ENCODE measurements at places on chromosomes 16 and 17. TPM values are rescaled to one million over a fixed set of nuclear protein-coding genes. Genes with fewer than 3 reads are reported as not detected.

DNA sequence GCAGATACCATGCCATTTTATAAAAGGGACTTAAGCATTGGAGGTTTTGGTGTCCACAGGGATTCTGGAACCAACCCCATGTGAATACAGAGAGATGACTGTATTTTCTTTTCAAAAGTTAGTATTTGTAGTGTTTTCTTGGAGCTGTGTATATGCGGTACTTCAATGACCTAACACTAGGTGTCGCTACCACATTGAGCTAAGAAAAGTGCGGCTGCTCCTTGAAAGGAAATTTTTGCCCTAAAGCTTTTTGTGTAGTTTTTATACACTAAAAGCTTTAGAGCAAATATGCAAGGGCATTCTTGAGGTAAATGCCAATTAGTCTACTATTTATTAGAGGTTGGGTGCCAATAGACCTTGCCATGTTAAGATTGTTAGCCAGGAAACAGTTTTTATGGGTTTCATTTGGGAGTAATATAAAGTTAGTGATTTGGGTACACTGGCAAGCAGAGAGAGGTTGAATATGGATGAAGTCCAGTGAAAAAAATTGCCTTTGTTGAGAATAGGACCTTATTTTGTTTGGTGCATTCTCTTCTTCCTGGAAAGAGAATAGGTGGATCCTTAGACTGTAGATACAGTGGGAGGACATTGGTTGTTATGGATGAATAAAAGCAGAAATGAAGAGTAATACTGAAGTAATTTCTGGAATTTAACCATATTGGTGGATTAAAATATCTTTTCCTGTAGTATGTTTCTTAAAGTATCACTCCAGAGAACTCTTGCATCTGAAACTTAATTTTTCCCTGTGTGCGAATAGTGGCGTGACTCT lies 43.3 kb downstream of the BCAS3 start:
- no peak overlapping the region for H3K4me3 ChIP-seq
- H3K4me1 ChIP-seq, result no peaks in the 10 kb centered on the region
- H3K27me3 ChIP-seq, result no peaks in the 10 kb centered on the region
- H3K36me3 ChIP-seq, result no peaks in the 10 kb centered on the region
- H3K27ac ChIP-seq, result no peak overlapping the region
- DNase-seq, result peak; percentile 55

DNA sequence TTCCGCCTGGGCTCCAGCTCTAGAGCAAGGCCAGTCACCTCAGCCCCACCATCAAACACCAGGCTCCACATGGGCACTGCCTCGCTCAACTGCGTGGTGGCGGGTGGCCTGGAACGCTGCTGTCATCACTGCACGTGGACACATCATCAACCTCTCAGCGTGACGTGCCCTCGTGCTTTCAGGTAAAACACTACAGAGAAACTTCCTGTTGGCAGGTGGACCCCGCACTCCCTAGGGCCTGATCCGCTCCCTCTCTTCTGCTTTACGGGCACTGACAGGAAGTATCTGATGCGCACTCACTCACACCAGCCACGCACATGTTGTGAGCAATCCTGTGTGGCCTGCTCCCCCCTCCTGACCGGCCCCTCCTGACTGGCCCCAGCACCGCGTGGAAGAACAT lies 87.4 kb downstream of the ANKRD11 start:
- peaks cover 69% of the 10 kb centered on the region for H3K4me1 ChIP-seq
- H3K36me3 ChIP-seq, result peaks cover 5% of the 10 kb centered on the region
- H3K4me3 ChIP-seq, result no peak overlapping the region

DNA sequence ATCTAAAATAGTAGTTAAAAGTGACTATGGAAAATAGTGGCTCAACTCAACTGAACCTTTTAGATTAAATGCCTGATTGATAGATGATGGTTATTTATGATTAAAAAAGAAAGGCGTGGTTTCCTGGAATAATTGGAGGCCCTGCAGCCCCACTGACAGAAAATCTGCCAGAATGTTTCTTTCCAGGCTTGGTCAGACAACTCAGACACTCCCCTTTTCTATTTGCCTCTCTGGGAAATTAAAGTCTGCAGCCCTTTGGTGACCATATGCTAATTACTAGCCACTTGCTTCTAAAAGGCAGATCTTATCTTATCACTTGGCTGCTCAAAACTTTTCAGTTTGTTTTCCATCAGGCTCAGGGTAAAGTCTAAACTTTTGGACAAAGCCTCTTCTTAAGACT lies 506.0 kb downstream of the TMEM114 start:
- no peak overlapping the region for H3K27ac ChIP-seq
- no peaks in the 10 kb centered on the region for H3K27me3 ChIP-seq
- H3K4me3 ChIP-seq, result no peak overlapping the region
- no peaks in the 10 kb centered on the region for H3K36me3 ChIP-seq
- DNase-seq, result no peak

DNA sequence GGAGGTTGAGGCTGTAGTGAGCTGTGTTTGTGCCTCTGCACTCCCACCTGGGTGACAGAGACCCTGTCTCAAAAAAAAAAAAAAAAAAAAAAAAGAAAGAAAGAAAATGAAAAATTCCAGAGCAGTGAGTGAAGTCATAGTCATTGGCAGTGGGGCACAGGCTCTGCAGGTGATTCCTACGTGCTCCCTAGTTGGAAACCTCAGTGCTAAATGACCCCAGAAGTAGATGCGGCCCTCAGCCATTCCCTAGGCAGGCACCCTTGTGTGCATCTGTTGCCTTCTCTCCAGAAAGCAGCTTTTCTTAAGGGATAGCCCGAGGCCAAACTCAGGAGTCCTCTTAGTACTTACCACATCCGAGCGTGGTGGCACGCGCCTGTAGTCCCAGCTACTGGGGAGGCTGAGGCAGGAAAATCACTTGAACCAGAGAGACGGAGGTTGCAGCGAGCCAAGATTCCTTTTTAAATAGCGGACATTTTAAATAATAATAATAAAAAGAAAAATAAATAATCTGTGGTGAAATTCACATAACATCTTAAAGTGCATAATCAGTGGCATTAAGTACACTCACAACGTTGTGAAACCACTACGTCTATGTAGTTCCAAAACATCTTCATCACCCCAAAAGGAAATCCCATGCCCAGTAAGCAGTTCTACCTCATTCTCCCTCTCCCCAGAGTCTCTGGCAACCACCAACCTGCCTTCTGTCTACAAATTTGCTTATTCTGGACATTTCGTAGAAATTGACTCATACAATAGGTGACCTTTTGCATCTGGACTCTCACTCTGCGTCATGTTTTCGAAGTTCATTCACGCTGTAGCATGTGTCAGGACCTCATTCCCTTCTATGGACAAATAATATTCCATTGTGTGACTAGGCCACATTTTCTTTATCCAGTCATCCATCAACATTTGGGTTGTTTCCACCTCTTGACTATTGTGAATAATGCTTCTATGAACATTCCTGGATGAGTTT lies 12.5 kb upstream of the SPHK1 start:
- DNase-seq, result no peak
- no peak overlapping the region for H3K27ac ChIP-seq
- no peaks in the 10 kb centered on the region for H3K36me3 ChIP-seq
- H3K4me3 ChIP-seq, result no peak overlapping the region

DNA sequence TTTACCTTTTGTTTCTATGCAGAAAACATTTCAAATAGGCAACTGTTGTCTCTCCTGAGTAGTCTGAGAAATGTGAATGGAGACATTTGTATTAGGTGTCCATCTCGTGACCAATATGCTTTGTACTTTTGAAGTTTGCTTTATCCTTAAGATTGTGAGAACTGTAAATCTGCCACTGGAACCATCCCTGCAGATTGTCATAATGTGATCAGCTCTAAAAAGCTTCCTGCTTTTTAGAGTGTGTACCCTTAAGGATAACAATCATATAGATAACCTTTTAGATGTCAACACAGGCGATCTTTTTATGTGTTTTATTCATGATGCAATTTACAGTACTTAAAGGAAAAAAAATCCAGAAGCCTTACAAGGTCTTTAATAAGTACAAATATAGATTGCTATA lies 63.5 kb downstream of the PRKCA start:
- H3K27ac ChIP-seq, result no peak overlapping the region
- H3K4me1 ChIP-seq, result peaks cover 57% of the 10 kb centered on the region
- no peaks in the 10 kb centered on the region for H3K27me3 ChIP-seq
- DNase-seq, result no peak
- no peak overlapping the region for H3K4me3 ChIP-seq
- peaks cover 10% of the 10 kb centered on the region for H3K36me3 ChIP-seq

DNA sequence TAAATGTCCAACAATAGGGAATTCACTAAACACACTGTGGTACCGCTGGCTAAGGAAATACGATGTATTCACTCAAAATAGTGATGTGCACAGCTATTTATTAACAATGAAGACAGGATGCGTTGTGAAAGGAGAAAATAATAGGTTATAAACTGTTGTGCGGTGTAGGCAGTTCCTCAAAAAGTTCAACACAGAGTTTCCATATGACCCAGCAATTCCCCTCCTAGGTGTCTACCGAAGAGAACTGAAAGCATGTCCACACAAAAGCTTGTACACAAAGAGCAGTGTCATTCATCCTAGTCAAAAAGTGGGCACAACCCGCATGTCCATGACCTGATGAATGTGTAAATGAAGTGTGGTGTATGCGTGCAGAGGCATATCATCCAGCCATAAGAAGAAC lies 1.2 kb upstream of the CES1 start:
- H3K27ac ChIP-seq, result no peak overlapping the region
- H3K27me3 ChIP-seq, result peaks cover 2% of the 10 kb centered on the region
- no peak for DNase-seq
- H3K4me1 ChIP-seq, result no peaks in the 10 kb centered on the region

- no peaks in the 10 kb centered on the region for H3K4me1 ChIP-seq
- DNase-seq, result no peak
- H3K27ac ChIP-seq, result no peak overlapping the region
Observed at GRCh38 chr16:86806838-86807351, 228.5 kb downstream of the FOXL1 start.

DNA sequence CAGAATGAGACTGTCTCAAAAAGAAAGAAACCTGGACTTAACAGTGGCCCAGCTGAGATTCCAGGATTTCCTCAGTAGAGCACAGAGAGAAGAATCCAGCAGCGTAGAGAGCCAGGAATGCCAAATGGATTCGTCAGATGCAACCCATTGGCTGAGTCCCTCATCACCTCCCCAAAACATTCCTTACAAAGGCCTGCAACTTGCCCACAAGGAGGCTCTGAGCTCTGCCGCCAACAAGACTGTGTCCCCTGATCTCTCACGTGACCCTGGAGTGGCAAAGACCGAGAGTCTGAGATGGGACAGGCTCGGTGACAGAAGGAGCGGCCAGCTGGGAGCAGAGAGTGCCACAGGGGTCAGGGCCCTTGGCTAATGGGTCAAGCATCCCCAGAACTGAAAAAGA lies 6.9 kb upstream of the CHMP6 start:
- H3K27me3 ChIP-seq, result peaks cover 15% of the 10 kb centered on the region
- no peaks in the 10 kb centered on the region for H3K36me3 ChIP-seq
- H3K27ac ChIP-seq, result no peak overlapping the region
- no peak overlapping the region for H3K4me3 ChIP-seq
- no peak for DNase-seq
- peaks cover 15% of the 10 kb centered on the region for H3K4me1 ChIP-seq

The KRT27 gene
- not detected for total RNA-seq

GRCh38 chr16:80794071-80794470 lies 10.3 kb downstream of the CDYL2 start:
- peaks cover 46% of the 10 kb centered on the region for H3K36me3 ChIP-seq
- no peaks in the 10 kb centered on the region for H3K27me3 ChIP-seq
- H3K27ac ChIP-seq, result no peak overlapping the region
- H3K4me1 ChIP-seq, result no peaks in the 10 kb centered on the region
- H3K4me3 ChIP-seq, result no peak overlapping the region

DNA sequence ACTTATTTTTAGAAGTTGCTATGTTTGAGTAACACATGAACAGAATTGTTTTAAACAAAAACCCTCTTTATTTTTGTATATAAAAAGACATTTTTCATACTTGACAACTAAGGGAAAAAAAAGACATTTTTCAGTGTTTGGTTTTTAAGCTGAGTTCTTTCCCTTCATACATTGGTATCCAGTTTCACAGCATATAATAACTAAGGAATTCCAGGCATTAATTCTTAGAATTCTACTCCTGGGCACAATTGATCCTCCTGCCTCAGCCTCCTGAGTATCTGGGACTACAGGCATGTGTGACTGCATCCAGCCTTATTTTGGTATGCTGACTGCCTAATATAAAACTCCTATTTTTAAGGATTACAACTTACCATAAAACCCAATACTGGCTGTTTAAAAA lies 8.4 kb downstream of the FBXO47 start:
- DNase-seq, result no peak
- H3K4me3 ChIP-seq, result no peak overlapping the region
- no peaks in the 10 kb centered on the region for H3K36me3 ChIP-seq
- H3K27ac ChIP-seq, result no peak overlapping the region

- H3K4me3 ChIP-seq, result no peak overlapping the region
- peaks cover 7% of the 10 kb centered on the region for H3K4me1 ChIP-seq
- no peak overlapping the region for H3K27ac ChIP-seq
- DNase-seq, result no peak
Observed at GRCh38 chr17:35597604-35598003, 10.5 kb downstream of the AP2B1 start.

The INTS2 gene
- 24.5 TPM for total RNA-seq

- no peaks in the 10 kb centered on the region for H3K4me1 ChIP-seq
- no peak overlapping the region for H3K4me3 ChIP-seq
- DNase-seq, result peak; percentile 53
- no peaks in the 10 kb centered on the region for H3K36me3 ChIP-seq
Observed at GRCh38 chr17:13030459-13031300, 12.9 kb upstream of the ELAC2 start.

DNA sequence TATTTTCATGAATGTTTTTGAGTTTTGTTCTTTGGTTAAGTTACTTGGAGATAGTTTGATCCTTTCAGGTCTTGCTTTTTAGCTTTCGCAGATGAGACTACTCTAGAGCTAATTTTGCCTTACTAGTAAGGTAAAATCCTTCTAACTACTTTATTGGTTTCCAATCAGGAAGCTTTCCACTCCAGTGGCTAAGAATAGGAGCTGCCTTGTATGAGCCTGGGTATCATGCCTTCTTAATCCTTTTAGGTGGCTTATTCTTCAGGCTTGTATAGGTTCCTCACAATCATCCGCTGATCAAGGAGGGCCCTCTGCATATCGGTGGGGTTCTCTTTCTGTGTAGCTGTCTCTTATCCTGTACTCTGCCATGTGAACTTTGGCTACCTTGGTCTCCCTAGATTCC lies 53.7 kb downstream of the MAP2K4 start:
- DNase-seq, result no peak
- H3K4me1 ChIP-seq, result peaks cover 6% of the 10 kb centered on the region
- H3K36me3 ChIP-seq, result peaks cover 48% of the 10 kb centered on the region

GRCh38 chr17:9402590-9403199 lies 172.9 kb downstream of the STX8 start:
- H3K4me1 ChIP-seq, result no peaks in the 10 kb centered on the region
- no peak overlapping the region for H3K4me3 ChIP-seq

GRCh38 chr16:79336437-79337229 lies 263.9 kb downstream of the MAF start:
- DNase-seq, result no peak
- no peaks in the 10 kb centered on the region for H3K36me3 ChIP-seq
- H3K4me1 ChIP-seq, result no peaks in the 10 kb centered on the region
- no peak overlapping the region for H3K4me3 ChIP-seq

The SYNGR3 gene
- 17.6 TPM for total RNA-seq
